Left renal pelvis (tissue), 4 donors: ENCODE measurements at places on chromosomes 6 and 20. TPM values are rescaled to one million over a fixed set of nuclear protein-coding genes. Genes with fewer than 3 reads are reported as not detected.

The BPIFA1 gene
- not detected for polyA plus RNA-seq

DNA sequence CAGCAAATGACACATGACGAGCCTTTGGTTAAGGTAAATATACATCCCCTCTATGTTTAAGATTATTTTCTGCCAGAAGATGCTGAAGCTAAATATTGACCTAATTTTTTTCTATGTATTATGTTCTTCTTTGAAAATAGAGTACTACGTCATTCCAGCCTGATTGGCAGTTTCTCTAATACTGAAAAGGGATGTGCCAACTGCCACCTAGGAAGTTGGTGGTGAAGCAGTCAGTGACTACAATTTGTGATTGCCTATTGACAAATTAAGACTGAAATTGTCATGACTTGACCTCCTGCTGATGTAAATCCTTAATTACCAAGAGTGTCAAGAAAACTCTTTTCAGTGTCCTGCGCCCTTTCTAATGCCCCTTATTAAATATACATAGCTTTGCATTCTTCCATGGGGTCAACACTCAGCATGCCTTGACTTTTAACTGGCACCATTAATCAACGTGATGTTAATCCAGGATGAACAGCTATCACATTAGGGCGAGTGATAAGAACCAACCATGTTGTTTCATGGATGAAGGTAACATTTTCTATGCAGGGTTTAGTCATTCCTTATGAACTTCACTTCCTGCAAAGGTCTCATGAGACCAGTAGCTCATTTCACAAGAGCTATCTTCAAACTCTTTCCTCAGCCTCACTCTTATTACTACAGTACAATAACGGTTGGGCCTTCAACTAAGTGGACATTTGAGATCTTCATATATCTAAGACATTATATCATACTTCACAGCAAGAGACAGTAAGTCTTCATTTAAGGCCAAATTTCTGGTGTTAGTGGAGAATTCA, 22.5 kb upstream of the SGK1 start:
- DNase-seq: no peak

DNA sequence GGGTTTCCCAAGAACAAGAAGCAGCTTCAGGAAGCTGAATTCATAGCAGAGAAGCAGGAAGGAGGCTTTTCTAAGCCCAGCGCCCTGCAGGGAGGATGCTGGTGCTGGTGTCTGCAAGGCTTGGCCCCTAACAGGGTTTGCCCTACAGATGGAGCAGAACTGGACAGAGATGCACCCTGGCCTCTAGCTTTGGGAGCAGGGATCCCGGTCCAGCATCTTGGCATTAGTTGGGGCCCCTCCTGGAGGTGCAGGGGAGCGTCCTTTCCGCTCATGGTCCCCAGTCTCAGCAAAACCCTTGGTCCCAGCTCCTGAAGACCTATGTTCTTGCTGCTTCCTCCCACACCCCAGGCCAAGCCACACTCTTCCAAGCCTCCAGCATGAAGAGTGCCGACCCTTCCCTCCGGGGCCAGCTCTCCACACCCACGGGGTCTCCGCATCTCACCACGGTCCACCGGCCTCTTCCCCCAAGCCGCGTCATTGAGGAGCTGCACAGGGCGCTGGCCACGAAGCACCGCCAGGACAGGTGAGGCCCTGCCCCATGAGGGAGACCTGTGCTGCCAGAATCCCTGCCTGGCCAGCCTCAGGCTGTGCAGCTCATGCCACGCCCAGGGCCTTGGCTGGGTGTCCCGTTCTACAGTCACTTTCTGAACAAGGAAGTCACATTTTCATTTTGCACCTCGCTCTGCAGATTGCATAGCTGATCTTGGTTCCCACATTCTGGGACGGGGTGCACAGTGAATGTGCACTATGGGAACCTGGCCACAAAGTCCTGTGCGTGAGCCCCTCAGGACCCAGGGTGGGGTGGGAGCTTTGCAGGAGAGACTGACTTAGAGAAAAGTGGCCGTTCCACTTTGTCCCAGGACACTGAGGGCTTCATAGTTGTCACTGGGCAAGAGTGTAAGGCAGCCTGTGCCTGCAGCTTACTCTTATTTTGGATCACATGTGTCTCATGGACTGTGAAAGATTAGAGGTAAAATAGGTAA, 160.2 kb downstream of the SYCP2 start:
- no peak for DNase-seq

- DNase-seq: no peak
These were observed 715.2 kb downstream of the EPM2A start for GRCh38 chr6:145020114-145020513.

DNA sequence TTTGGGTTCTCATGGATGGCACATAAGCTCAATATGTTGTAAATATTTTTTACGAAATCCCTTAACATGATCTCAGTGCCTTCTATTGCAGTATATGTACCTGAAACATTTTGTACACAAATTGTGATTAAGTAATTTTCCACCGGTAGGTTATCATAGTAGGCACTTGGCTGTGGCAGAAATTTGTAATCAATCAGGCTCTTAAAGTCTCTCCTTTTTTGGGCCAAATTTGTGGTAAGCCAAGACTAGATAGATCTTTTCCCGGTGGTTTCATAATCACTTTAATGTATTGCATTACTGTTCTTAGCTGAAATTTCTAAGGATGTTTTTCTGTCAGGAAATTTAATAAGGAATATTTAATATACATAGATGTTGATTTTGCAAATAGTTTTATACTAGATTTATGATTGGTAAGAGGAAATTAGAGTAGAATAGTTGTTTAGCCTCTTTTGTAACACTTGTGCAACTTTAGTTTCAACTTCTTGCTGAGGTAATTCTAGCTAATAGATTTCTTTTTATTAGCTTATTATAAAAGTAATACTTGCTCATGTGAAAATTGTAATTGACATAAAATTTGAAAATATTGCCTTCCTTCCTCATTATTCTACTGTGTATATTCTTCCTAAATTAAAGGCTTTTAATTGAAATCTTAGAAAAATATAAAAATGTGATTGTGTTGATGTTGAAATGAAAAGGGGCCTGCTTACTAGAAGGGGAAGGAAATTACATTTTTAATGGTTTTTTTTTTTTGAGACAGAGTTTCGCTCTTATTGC, 3.2 kb downstream of the PCMT1 start:
- DNase-seq: no peak

DNA sequence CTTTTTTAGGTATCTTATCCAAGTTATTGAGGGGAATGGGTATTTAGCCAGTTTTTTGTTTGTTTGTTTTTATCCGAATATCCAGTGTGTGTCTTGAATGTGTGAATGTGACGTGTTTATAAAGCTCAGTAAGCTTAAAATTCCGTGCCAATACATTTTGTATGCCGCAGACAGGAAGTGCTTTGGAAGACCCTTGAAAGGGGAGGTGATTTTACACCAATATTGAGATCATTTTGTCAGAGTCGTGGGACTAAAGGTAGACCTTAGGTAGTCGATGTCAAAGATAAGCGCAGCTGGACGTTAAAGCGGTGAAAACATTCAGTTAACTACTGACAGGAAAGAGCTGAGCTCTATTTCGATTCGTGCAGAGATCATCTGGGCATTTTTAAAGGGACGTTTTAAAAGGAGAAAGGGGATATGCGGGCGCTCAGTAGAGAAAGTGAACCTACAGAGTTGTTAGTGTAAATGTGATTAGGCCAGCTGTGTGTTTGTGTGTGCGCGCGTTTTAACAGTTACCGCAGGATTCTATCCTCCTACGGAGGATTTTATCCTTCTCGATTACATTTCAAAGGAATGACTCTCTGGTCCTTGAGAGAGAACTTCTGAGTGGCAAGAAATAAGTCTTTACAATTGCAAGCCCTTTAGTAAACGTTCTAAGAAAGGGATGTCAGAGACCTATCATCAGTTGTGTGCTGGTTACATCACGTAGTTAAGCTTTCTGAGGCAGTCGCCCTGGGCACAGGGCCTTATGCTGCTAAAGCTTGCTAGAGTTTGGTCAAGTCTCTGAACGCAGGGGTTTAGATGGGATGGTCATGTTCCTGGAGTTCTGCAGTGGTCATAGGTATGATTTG, 625 bp upstream of the ECHDC1 start:
- DNase-seq: peak; percentile 50

- no peak for DNase-seq
These were observed 124.1 kb downstream of the RNF144B start for GRCh38 chr6:18511211-18511610.

DNA sequence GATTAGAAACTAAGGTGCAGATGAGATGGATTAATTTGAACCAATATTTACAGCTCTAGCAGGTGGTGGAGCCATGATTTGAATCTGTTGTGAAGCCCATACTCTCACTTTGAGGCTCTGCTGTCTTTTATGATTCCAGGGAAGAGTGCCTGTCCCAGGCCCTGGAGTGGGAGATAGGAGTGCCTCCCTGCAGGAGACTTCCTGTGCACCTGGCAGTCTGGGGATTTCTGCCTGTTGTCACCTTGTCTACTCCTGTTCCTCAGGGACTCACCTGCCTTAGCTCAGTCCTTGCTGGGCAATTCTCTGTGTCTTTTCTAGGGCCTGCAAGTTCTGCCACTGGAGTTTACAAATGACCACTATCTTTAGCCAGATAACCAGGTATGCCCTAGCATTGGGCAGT, 46.3 kb downstream of the SCAND1 start:
- no peak for DNase-seq

The RSPO3 gene
- polyA plus RNA-seq: 299 TPM

The BTBD3 gene
- polyA plus RNA-seq: 68.5 TPM

- DNase-seq: no peak
These were observed 13.4 kb downstream of the NAPB start for GRCh38 chr20:23407781-23408464.

GRCh38 chr6:133855276-133855990, 33.5 kb upstream of the TCF21 start:
- no peak for DNase-seq

GRCh38 chr20:37315021-37315451, 25.6 kb downstream of the MANBAL start:
- DNase-seq: no peak

The CD93 gene
- 36.7 TPM for polyA plus RNA-seq

DNA sequence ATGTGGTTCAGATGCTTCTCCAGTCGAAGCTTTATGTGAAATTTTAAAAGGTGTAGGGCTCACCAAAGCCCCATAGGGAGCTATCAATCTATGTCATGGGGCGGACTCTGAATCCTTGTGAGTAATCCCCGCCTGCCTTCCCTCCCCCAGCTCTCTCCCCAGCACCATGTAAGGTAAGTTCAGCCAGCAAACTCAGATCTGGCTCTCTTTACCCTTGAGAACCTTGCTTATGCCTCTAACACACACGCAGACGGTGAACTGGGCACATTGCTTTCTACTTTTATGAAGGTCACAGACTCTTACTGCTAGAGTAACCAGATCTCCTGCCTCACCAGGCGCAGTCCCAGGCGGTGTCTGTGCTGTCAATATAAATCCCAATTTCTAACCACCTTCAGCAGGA, 82.6 kb upstream of the CNKSR3 start:
- no peak for DNase-seq

- no peak for DNase-seq
These were observed 696 bp downstream of the TREML1 start for GRCh38 chr6:41153451-41153850.

- no peak for DNase-seq
These were observed 435 bp downstream of the ZSWIM3 start for GRCh38 chr20:45857882-45858216.

The TIAM2 gene
- polyA plus RNA-seq: 21.6 TPM

- no peak for DNase-seq
These were observed 301.2 kb upstream of the SGK1 start for GRCh38 chr6:134619077-134619476.

GRCh38 chr20:23456873-23457272, 4.2 kb upstream of the CST11 start:
- no peak for DNase-seq

DNA sequence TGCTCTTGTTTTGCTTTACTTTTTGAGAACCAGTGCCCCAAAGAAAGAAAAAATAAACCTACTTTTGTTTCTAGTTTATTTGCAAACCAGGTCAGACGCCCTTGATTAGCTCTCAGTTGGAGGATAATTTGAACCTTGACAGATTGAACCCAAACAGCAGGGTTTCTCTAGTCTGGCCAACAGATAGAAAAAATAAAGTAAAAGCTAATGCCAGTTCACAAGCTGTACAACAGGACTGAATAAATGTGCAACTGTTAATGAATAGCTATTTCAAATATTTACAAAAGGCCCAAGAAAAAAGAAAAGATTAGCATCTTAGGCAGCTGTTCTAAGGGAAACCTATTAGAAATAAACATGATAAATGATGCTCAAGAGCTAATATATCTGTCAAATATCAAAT, 331.8 kb downstream of the CDKAL1 start:
- no peak for DNase-seq

- DNase-seq: no peak
These were observed 62.6 kb upstream of the SMIM8 start for GRCh38 chr6:87259791-87260190.

GRCh38 chr6:3471286-3471685, 14.4 kb upstream of the SLC22A23 start:
- no peak for DNase-seq

- DNase-seq: no peak
These were observed 19.6 kb downstream of the FOXC1 start for GRCh38 chr6:1629316-1629715.

DNA sequence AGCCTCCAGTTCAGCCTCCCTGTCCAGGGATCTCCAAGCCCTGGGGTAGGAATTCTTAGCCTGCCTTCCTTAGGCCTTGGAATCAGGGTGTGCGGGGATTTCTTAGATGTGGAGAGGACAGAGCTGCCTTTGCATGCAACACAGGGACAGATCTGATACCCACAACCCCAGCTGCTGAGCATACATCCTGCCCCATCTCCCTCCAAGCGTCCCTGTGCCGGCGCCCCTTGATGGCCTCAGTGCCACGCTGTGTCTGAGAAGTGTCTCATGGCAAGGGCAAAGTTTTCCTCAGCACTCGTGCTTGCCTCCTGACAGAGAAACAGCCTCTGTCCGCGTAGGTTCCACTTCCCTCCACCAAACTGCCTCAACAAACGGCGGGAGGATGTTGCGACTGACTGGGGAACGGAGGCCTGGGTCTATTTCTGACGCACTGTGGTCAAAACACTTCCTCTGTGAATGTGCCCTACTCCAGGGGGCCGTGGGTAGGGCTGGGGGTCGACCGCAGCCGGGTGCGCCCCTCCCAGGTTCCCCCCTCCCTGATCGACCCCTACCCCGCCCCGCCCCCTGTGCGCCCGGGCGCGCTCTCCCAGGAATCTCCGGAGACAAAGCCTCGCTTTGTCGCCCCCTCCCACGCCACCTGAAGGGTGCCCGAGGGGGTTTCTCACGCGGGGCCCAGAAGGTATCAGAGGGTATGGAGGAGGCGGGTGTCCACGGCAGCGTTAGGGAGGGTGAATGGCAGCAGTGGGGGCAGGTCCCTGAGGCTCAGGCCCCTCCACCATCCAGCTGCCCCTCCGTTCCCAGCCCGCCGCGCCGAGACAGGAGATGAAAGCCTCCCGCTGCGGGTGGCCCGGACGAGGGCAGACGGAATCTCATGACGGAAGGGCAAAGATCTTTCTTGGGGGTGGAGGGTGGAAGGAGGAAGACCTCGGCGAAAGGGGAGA, 806 bp downstream of the MICAL1 start:
- no peak for DNase-seq

- no peak for DNase-seq
These were observed 4.1 kb downstream of the CBLN4 start for GRCh38 chr20:56001106-56001785.

The VGLL2 gene
- not detected for polyA plus RNA-seq

GRCh38 chr6:150735341-150735851, 130.1 kb upstream of the MTHFD1L start:
- DNase-seq: no peak

- DNase-seq: no peak
These were observed 754.0 kb upstream of the ADGRB3 start for GRCh38 chr6:67880939-67881705.
